Erythroblast (primary cell): ENCODE measurements at places on chromosomes 5 and 9.
A peak's percentile ranks its signal among the peaks of the same experiment; 100 is the strongest.

- no peak for DNase-seq
Observed at GRCh38 chr5:27532305-27532704, 493.9 kb upstream of the CDH9 start.

GRCh38 chr5:151964471-151964870 is 39.8 kb upstream of the GLRA1 start:
- no peak for DNase-seq

DNA sequence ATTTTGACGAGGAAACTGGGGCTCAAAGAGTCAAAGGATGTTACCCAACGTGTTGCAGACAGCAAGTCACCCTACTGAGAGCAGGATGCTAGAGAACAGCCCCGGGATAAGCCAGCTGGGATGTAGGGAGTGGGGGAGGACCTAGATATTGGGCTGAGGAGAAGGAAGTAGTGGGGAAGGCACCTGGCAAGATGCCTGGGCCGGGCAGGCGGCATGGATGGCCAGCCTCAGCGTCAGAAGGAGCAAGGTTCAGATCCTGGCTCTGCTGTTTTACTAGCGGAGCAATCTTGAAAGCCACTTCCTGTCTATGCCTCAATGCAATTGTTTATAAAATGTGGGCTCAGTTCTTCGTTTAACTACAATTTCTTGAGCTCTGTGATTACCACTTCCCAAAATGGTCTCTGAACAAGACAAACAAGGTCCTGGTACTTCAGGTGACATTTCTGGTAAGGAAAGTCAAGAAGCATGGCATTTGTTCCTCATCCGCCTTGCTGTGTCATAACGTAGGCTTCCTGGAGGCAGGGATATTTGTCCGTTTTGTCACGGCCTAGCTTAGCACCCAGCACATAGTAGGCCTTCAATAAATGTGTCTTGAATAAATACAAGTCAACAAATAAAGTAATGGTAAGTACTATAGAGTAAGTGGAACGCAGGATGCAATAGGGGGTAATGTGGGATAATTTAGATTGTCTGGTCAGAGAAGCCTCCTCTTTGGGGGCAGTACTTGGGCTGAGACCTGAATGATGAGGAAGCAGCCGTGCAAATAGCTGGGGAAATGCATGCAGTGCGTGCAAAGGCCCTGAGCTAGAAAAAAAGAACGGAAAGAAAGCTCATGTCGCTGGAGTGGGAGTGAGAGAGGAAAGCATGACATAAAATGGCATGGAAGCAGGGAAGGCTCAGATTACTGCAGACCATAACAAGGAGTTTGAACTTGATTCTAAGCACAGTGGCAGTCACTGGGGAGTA is 70.5 kb downstream of the SMIM23 start:
- no peak for DNase-seq

GRCh38 chr9:2260417-2261306 is 245.5 kb downstream of the SMARCA2 start:
- DNase-seq: no peak

DNA sequence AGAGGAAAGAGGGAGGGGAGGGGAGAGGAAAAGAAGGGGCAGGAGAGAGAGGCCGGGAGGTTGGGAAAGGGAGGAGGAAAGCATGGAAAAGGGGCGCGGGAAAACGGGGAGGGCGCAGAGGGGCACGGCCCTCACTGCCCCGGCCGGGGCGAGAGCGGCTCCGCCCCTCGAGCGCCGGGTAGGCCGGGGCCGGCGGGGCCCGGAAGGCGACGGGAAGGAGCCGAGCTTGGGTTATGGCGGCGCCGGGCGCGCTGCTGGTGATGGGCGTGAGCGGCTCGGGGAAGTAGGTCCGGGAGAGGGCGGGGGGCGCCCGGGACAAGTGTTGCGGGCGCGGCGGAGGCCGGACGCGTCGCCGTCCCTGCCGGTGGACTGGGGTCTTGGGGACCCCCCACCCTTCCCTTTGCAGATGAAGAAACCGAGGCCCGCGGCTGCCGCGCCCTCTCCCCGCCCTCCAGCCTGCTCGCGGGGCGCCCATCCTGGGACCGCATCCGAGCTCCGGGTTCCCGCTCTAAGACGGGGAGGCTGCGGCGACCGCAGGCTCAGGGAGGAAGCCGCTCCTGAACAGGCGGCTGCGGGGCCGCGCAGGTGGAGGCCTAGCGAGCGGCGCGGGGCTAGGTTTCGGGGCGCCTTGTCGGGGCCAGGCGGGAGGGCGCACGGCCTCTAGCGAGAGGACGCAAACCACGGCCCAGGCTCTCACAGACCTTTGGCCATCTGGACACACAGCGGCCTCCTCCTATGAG is at the start of gene IDNK:
TSS of gene IDNK (plus strand) at position 205 of the 740 bp plus-strand sequence. CDS start at position 234, 29 bp downstream.
- DNase-seq: peak; percentile 77

DNA sequence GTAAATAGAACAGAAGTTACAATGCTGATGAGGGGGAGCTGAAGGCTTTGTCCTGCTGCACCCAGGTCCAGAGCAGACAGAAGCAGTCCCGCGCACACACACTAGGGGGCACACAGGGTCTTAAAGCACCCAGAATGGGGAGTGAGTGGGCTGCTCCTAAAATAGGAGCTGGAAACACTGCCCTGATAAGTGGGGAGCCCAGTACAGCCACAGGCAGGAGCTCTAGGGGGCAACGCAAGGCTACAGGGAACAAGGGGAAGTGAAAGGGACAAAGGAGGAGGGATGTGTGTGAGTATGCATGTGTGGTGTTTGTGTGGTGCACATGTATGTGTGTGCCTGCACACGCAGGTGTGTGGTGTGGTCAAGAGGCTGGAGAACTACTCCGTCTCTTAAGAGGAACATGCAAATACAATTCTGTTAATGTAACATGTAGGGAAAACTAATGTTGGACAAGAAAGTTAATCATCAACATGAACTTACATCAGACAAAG is 191.5 kb downstream of the ROR2 start:
- DNase-seq: peak; percentile 66

GRCh38 chr5:9499498-9499876 is 46.4 kb downstream of the SEMA5A start:
- no peak for DNase-seq

DNA sequence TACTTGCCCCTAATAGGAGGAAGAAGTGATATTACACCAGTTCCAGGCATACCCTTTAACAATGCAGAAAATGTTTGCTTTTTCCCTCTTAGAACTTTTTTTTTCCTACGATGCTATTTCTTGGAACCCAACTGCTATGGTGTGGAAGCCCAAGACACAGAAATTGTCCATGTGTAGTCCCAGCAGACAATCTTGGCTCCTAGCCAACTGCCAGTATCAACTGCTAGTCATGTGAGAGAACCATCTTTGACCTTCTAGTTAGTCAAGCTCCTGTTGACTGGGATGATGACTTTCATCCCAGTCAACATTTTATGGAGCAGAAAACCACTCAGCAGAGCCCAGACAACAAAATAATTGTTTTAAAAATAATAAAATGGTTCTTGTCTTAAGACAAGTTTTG is 532.4 kb downstream of the TLR4 start:
- DNase-seq: no peak

DNA sequence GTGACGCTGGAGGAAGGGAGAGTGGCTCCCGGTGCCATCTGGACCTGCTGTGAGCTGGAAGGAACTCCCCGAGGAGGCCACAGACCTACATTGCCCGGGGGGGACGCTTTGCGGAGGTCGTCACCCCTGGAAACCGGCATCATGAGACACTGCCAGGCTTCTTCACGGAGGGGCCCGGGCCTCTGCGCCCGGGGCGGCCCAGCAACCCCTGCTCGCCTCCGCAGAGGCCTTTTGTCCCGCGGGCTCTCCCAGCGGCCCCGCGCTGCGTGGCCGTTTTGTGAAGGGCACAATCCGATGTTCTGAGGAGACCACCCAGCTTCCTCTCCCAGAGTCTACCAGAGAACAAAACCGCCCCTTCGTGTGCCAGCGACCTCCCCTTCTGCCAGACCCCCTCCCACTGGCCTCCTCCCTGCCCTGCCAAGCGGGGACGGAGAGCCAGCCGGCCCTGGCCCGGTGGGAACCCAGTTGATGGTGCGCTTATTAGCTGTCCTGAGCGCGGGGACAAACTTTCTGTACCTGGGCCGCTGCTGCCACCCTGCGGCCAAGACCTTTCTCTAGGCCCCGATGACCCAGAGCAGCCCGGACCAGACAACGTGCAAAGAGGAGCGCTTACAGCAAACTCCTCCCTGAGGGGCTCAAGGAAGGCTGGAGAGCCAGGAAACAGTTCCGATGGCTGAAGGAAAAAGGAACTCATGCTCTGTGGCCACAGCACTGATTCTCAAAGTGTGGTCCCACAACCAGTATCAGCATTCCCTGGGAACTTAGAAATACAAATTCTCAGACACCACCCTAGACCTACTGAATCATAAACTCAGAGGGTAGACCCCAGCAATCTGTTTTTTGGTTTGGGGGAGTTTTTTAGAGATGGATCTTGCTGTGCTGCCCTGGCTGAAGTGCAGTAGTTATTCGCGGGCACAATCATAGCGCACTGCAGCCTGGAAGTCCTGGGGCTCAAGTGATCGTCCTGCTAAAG is 86.7 kb downstream of the SLC1A3 start:
- peak; percentile 77 for DNase-seq

- DNase-seq: no peak
Observed at GRCh38 chr9:120257483-120257882, 322.5 kb downstream of the CDK5RAP2 start.

- DNase-seq: no peak
Observed at GRCh38 chr9:4097515-4097914, 202.4 kb downstream of the GLIS3 start.

DNA sequence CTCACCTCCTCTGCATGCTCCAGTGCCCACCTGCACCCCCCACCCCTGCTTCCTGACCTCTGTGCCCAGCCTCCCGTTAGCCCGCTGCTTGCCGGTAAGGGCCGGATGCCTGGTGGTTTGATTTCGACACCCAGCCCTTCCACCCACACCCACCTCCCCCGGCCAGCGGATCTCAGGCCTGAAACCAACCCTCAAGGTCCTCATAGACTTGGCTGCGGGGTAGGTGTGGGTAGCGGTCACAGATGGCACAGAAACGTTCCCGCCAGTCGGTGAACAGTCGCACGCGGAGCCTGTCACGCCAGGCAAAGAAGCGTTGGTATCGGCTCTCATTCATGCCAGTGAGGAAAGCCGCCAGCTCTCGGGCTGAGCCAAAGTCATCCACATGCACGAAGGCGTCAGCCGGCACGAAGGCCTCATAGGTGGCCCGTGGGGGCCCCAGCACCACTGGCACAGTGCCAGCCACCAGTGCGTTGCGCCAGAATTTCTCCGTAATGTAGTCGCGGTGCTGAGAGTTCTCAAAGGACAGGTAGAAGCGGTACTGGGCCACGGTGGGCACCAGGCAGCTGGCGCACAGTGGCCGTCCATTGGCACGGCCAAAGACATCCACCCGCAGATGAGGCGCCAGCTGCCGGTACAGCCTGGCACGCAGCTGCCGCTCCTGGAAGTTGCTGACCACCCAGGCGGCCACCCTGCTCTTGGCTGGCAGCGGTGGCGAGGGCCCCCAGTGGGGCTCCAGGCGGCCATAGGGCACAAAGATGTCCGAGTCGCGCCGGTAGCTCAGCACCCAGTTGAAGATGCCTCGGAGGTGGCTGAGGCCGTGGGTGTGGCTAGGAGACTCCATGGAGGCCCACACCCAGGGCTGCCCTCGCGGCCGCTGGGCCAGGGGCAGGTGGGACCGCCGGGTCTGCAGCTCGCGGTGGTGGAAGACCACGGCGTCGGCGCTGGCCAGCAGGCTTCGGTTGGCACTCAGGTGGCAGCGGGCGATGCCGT is 1.1 kb downstream of the FUT7 start:
- DNase-seq: no peak

- no peak for DNase-seq
Observed at GRCh38 chr9:18564018-18564880, 90.3 kb downstream of the ADAMTSL1 start.

DNA sequence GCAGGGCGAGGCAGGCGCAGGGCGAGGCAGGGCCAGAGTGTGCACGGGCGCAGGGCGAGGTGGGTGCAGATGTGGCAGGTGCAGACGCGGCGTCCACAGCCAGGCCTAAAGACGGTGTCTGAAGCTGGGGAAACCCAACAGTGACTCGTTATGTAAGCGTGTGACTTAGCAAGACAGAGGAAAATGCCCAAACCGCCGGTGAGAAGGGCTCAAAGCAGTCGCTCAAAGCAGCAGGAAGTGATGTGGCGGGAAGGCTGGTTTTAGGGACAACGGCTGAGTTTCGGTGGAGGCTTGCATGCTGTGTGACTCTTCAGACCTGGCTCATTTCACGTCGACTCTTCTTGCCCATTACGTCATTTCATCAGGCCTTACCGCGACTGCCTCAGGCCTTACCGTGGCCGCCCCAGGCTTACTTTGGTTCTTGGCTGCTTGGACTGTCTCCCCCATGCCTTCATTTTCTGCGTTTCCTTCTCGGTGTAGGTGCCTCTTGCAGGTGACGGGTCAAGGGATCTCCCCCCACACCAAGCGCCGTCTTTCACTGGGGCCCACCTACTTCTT is 50.5 kb upstream of the EXOC3 start:
- DNase-seq: no peak

DNA sequence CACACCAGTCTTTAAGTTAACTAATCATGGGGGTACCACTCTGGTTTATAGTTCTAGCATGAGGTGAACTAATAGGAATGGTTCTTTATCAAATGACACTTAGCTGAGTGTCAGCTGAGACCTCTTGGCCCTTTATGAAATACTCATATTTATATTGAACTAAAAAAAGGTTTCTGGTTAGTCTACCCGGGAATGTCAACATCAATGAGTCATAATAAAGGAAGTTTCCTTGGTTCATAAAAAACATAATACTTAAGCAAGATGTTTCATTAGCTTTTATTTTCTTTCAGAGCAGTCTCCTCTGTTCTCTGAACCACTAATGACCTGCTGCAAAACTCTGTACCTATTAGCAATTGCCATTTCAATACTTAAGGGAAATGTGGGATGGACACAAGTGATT is 13.7 kb downstream of the DAB2 start:
- no peak for DNase-seq

DNA sequence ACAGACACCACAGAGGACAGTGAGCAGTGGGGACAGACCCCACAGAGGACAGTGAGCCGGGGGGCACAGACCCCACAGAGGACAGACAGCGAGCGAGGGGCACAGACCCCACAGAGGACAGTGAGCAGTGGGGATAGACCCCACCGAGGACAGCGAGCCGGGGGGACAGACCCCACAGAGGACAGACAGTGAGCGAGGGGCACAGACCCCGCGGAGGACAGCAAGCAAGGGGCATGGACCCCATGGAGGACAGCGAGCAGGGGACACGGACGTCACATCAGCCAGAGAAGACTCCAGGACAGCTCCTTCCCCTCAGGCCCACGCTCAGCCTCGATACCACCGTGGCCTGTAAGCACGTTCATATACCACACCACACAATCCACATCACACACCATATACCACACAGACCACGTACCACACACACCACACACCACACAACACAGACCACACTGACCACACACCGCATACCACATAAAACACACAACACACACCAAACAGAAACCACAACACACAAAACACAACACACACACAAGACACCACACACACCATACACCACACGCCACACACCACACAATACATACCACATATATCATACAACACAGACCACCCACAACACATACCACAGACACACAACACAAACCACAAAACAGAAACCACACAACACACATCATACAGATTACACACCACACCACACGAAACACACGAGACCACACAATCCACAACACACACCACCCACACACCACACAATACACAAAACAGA is 5.2 kb upstream of the ZDHHC11 start:
- DNase-seq: no peak
